ENCODE measurements at places on chromosomes 7 and 10.

GRCh38 chr7:141375442-141375841 is 175.8 kb upstream of the AGK start:
- DNase-seq, result no peak

DNA sequence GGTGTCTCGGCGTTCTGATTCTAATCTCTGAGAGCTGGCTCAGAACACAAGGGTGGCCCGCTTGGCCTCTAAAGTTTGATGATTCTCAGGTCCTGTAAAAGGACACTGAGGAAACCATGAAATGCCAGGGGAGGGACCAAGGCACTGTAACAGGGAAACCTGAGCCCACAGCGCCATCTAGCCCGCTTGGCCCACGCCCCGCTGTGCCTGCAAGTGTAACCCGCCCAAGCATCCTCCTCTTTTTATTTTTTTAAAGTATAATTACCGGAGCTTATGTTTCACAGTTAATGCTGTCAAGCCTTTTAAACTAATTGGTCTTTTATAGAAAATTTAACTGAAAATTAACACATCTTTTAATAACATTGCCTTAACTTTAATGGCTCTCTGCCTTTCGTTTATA is 734.7 kb downstream of the KCNMA1 start:
- DNase-seq, result no peak

GRCh38 chr10:1281405-1281782 is 225.2 kb downstream of the WDR37 start:
- no peak for DNase-seq

- DNase-seq, result no peak
These were observed 42.1 kb downstream of the WBP1L start for GRCh38 chr10:102785818-102786217.

GRCh38 chr7:39045231-39045630 is 67.5 kb downstream of the POU6F2 start:
- DNase-seq, result no peak

DNA sequence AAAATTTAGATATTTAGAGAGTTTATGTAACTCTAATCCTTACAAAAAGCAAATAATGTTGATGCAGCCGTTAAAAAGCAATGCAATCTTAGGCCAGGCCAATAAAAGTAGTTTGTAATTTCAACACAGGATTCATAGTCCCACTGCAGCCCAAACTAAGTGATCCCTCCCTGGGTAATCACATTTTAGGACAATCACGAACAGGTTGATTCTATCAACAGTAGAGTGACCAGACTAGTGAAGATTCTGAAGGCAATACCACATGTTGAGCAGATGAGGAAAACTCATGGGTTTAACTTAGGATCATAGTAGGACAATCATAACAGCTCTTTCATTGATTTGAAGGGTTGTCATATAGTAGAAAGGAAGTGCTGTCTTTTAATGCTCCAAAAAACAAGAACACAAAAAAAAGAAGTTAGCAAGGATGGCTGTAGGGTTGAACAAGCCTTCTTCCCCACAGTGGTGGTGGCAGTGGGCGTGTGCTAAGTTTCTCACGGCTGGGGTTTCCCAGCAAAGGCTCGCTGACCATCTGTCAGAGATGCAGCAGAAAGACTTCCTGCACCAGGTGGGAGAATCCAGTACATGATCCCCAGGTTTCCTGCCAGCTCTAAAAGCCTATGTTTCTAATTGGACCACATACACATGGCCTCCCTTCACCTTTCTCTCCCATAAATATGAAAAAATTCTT is 212.2 kb downstream of the CHRM2 start:
- no peak for DNase-seq

DNA sequence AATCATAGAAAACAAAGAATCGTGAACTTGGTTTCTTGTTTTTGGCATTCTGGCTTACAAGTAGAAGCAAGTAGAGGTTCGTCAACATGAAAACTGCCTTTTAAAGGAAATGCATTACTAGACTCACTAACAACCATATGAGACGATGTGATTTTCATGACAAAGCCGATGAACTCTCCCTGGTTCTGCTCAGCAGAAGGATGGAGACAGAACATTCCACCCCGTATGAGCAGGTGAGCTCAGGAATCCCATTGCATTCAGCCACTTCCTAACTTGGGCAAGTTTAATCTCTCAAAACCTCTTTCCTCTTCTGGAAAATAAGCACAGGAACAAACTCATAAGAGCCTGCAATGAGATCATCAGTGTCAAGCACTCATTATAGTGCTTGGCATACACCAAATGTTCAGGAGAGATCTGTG is 57.4 kb upstream of the SVIL start:
- no peak for DNase-seq

- DNase-seq, result no peak
These were observed 4.9 kb upstream of the VSIR start for GRCh38 chr10:71778071-71778825.

All from stimulated activated CD4-positive, alpha-beta T cell treated with anti-CD3 and anti-CD28 coated beads, Interleukin-1b, Interleukin-23, amount 100 ng/mL, for 1 hour (primary cell).